ENCODE measurements at places on chromosomes 7 and 10.

DNA sequence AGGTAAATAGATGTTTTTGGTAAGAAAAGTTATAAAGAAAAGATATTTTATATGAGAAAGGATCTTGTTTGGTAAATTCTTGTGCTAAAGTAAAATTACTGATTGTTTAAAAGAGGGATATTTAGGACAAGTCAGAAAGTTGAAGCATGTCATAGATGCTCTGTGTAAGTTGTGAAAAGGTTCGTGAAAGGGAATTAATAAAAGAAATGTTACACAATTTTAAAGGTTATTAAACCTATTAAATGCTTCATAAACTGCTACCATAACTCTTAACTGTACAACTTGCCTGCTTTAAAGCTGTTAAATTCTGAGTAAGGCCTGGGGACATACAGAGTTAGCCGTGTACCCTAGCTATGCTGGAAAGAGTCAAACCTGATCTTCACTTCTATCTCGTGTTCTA is 634.1 kb downstream of the ACTR3B start:
- no peak for DNase-seq

GRCh38 chr10:103896225-103896624 is 21.8 kb downstream of the STN1 start:
- no peak for DNase-seq

DNA sequence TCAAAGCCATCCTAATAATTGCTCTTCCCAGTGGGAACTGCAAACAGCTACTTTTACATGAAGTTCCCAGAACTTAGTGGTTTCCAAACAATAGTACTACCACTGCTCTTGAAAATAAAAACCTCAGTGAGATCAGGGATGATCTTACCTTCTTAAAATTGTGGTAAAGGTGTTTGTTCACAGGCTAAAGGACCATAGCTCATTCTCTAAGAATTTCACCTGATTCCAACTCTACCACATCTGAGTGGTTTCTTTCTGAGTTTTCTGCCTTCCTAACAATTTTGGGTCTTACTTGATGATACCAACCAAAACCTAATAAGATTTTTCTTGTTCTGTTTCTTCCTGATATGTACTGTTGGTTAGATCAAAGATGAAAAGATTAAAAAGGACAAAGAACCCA is 45.6 kb upstream of the AGBL3 start:
- DNase-seq = no peak

GRCh38 chr10:71845410-71846405 is 5.3 kb downstream of the PSAP start:
- no peak for DNase-seq

DNA sequence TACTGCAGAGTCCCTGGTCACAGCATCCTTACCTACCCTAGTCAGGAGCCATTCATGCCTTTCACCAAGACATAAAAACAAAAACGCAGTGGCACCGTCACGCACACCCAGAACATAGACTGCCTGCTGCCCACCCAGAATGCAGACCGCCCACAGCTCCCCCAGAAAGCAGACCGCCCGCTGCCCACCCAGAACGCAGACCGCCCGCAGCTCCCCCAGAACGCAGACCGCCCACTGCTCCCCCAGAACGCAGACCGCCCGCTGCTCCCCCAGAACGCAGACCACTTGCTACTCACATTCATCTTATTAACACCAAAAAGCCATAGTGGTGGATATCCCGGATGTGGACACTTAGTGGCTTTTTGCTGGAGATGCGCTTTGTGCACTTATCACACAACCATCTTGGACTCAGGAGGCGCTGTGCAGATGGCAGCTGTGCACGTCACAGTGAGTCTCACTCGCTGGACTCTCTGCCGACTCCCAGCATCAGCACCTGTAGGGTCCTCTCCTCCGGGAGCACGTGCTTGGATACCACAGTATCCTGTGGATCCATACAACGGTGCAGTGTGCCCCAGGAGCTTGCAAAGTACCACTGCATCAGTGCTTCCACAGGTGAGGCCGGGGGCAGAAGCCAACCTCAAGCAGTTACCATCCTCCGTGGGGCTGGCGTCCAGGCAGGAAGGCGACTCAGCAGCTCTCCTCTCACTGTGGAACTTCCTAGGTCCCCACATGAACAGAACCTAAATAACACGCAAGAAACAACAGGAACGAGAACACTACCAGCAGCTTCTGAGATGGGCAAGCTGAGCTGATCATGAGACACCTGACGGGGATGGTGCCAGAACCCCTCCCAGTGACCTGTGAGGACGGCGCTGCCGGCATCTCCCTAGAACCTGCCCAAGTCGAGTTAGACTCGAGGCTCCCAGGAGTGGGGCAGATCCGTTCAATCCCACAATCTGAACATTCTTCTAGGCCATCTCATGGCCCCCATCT is 161.0 kb downstream of the DIP2C start:
- no peak for DNase-seq

DNA sequence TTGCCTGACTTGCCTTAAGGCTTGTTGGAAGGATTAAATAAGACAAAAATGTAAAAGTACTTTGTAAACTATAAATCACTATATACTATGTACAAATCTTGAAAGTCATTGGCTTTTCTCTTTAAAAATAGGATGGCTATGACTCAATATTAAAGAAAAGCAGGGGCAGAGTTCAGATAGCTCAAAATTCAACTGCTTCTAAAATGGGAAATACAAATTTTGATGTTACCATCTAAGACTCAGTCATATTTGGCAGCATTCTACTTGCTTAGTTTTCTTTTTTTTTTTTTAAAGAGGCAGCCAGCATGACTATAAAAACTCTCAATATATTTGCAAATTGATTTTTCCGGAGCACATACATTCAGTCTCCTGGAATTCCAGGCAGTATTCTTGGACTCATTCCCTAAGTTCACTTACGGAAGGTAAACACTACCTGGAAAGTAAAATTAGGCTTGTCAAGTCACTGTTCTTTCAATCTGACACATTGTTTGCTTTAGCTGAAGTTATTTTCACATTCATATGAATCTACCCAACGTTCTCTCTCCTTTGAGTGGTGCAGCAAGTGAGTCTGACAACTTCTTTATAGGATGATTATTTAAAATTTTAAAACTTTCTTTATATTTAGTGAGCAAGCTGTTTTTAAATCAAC is 133.8 kb upstream of the CCDC6 start:
- DNase-seq = no peak

Measured in cortex of kidney (tissue), 1 donor.